ENCODE measurements at places on chromosomes 2 and 18. TPM values are rescaled to one million over a fixed set of nuclear protein-coding genes. Genes with fewer than 3 reads are reported as not detected.

- H3K27ac ChIP-seq = no peak overlapping the region
- H3K36me3 ChIP-seq = no peaks in the 10 kb centered on the region
- peaks cover 26% of the 10 kb centered on the region for H3K4me1 ChIP-seq
Measured at GRCh38 chr2:8251856-8252255, 430.0 kb upstream of the ID2 start.

- no peaks in the 10 kb centered on the region for H3K27me3 ChIP-seq
- DNase-seq = no peak
- no peak overlapping the region for H3K4me3 ChIP-seq
- H3K27ac ChIP-seq = no peak overlapping the region
Measured at GRCh38 chr2:69224512-69224837, 162.6 kb downstream of the GFPT1 start.

GRCh38 chr18:68623342-68623741, 91.6 kb downstream of the TMX3 start:
- no peaks in the 10 kb centered on the region for H3K27me3 ChIP-seq
- H3K4me1 ChIP-seq = no peaks in the 10 kb centered on the region
- DNase-seq = no peak
- no peaks in the 10 kb centered on the region for H3K36me3 ChIP-seq
- no peak overlapping the region for H3K27ac ChIP-seq

DNA sequence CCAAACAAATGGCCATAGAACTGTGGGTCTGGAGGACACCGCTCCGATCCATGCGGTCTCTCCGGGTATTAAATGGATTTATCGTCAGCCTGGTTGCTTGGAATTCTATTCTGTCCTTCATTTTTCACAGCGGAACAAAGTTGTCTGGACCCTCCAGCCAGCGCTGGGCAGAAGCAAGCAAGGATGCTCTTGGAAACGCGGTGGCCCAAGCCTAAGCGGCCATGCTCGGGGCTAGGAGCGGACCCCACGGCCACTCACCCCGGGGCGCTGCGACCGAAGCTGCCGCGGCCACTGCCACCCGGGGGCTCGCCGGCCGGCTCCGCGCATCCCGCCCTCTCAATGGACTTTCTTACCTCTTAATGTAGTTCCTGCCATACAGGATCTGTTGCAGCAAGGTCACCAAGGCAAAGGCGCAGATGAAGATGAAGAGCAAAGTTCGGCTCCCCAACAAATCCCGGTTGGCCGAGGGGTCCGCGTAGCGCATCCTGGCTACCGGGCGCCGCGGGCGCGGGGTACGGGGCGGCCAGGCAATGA, 761 bp downstream of the ST8SIA5 start:
- H3K27ac ChIP-seq = no peak overlapping the region
- peaks cover 6% of the 10 kb centered on the region for H3K27me3 ChIP-seq
- no peaks in the 10 kb centered on the region for H3K4me1 ChIP-seq

GRCh38 chr2:168090366-168091135, 156.8 kb downstream of the STK39 start:
- H3K4me3 ChIP-seq = no peak overlapping the region
- no peaks in the 10 kb centered on the region for H3K27me3 ChIP-seq
- H3K4me1 ChIP-seq = no peaks in the 10 kb centered on the region
- DNase-seq = no peak

GRCh38 chr2:75600461-75601011, 39.8 kb upstream of the EVA1A start:
- no peaks in the 10 kb centered on the region for H3K27me3 ChIP-seq
- no peak overlapping the region for H3K4me3 ChIP-seq
- H3K27ac ChIP-seq = no peak overlapping the region
- no peaks in the 10 kb centered on the region for H3K36me3 ChIP-seq

DNA sequence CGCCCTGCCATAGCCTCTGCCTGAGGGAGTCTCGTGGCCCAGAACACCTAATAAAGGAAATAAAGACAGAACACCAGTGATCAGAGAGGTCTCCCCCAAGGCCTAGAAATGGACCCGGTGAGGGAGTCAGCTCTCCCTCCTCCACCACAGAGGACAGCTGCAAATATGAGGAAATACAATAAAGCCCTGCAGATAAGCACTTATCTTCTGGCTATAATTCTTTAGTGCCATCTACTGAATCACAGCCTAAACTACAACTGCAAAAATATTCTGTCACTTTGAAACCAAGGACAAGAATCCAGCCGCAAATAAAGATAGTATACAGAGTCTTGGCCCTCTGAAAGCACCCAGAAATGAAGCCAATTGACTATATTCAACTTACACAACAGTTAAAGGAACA, 42.4 kb upstream of the TACR1 start:
- no peak for DNase-seq
- H3K27me3 ChIP-seq = no peaks in the 10 kb centered on the region
- H3K4me1 ChIP-seq = no peaks in the 10 kb centered on the region
- no peak overlapping the region for H3K27ac ChIP-seq
- H3K36me3 ChIP-seq = no peaks in the 10 kb centered on the region

GRCh38 chr2:105809097-105809473, 64.4 kb downstream of the NCK2 start:
- H3K27me3 ChIP-seq = no peaks in the 10 kb centered on the region
- no peak overlapping the region for H3K27ac ChIP-seq
- no peaks in the 10 kb centered on the region for H3K36me3 ChIP-seq
- no peak for DNase-seq
- H3K4me1 ChIP-seq = peaks cover 7% of the 10 kb centered on the region

The SLC14A1 gene
- total RNA-seq = 42.7 TPM

The TUBA4B gene
- total RNA-seq = not detected

The RUFY4 gene
- total RNA-seq = not detected

The ACADL gene
- 18.5 TPM for total RNA-seq

The PNPT1 gene
- 4.2 TPM for total RNA-seq

The ONECUT2 gene
- total RNA-seq = 0.11 TPM

The SERPINB12 gene
- 0.32 TPM for total RNA-seq

Data from ascending aorta (tissue), 2 donors.